ENCODE measurements at places on chromosomes 12 and 14. TPM values are rescaled to one million over a fixed set of nuclear protein-coding genes. Genes with fewer than 3 reads are reported as not detected.

DNA sequence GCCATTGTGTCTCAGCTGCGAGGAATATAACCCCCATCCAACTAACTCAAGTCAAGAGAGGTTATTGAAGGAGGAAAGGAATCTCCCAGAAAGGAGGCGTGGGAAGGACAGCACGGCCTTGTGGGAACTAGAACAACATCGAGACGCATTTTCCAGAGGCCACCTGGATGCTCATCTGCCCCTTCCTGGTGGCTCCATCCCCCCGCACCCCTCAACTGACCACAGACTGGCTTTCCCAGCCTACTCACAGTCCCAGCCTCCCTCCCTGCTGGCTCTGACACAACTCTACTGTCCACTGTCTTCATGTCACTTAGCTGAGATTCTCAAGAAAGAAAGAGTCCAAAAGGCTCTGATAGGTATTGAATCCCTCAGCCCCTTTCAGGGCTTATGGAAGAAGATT, 66.0 kb upstream of the CLMN start:
- H3K27ac ChIP-seq, result no peak overlapping the region
- no peak overlapping the region for H3K4me3 ChIP-seq
- DNase-seq, result no peak

Gene PPFIA2
- 10.2 TPM for total RNA-seq

DNA sequence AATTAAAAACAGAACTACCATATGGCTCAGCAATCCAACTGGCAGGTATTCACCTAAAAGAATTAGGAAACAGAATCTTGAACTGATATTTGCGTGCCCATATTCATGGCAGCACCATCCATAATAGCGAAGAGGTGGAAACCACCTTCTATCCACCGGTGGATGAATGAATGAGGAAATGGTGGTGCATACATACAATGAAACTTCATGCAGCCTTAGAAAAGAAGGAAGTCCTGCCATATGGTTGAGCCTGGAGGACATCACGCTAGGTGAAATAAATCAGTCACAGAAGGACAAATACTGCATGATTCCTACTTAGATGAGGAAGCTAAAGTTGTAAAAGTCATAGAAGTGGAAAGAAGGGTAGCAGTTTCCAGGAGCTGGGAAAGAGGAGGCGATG, 6.6 kb downstream of the TCL1A start:
- H3K36me3 ChIP-seq, result no peaks in the 10 kb centered on the region
- H3K27ac ChIP-seq, result no peak overlapping the region
- DNase-seq, result no peak
- 0 out of 2 replicates have a peak, but pooled peaks cover 4% of the 10 kb centered on the region for H3K27me3 ChIP-seq

DNA sequence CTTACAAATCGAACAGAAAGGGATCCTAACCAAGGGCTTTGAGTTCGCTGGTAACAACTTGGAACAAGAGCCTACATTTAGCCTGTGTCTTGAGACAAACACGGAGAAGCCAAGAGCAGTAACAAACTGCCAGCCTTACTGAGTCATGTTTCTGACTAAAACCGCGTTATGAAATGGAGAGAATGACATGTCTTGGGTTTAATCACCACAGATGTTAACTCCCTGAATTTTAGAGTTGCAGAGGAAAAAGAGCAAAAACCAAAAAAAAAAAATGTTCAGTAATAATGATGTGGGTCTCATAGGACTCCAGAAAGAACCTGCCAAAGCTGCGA, 1.0 kb downstream of the BLTP3B start:
- H3K27ac ChIP-seq, result peak overlapping the region; percentile 89
- no peaks in the 10 kb centered on the region for H3K4me1 ChIP-seq
- DNase-seq, result peak; percentile 40
- H3K27me3 ChIP-seq, result no peaks in the 10 kb centered on the region
- H3K36me3 ChIP-seq, result no peaks in the 10 kb centered on the region
- peak overlapping the region; percentile 99 for H3K4me3 ChIP-seq

DNA sequence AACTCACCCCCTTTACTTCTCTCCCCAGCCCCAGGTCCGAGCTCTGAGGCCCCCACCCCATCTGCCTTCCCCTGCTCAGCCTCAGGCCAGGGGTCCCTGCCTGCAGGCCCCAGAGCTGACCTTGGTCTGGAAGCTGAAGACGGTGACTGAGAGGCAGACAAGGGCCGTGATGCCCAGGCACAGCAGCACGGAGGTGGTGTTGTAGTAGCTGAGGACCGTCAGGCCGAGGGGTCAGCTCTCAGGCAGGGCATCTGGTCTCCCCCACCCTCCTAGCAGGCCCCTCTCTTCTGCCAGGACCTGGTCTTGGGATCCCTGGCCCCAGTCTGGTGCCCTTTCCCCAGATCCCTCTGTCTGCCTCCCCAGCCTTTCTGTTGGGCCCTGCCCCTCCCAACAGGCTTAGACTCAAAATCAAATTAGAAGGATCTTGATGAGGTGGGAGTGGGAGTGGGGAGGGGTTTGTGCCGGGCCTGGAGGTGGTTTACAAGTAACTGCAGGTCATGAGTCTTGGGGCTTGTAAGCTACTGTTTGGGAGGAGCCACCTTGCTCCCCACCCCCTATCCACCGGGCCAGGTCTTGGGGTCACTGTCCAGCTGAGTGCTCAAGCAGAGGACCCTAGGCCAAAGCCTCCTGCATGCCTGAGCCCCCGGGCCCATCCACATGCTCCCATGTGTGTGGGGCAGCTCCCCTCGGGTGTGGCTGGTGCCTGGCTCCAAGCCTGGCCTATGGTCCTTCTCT, 14.2 kb downstream of the FAIM2 start:
- no peak overlapping the region for H3K4me3 ChIP-seq
- no peaks in the 10 kb centered on the region for H3K36me3 ChIP-seq
- no peak for DNase-seq
- no peaks in the 10 kb centered on the region for H3K4me1 ChIP-seq

- H3K4me1 ChIP-seq, result peaks cover 11% of the 10 kb centered on the region
- no peaks in the 10 kb centered on the region for H3K27me3 ChIP-seq
- no peak overlapping the region for H3K4me3 ChIP-seq
- H3K36me3 ChIP-seq, result no peaks in the 10 kb centered on the region
- DNase-seq, result no peak
- H3K27ac ChIP-seq, result no peak overlapping the region
Observed at GRCh38 chr12:75579552-75579951, 68.1 kb upstream of the KRR1 start.

Data from SJCRH30 (cell line).